K562 (cell line): ENCODE measurements at places on chromosomes 6 and 20.

DNA sequence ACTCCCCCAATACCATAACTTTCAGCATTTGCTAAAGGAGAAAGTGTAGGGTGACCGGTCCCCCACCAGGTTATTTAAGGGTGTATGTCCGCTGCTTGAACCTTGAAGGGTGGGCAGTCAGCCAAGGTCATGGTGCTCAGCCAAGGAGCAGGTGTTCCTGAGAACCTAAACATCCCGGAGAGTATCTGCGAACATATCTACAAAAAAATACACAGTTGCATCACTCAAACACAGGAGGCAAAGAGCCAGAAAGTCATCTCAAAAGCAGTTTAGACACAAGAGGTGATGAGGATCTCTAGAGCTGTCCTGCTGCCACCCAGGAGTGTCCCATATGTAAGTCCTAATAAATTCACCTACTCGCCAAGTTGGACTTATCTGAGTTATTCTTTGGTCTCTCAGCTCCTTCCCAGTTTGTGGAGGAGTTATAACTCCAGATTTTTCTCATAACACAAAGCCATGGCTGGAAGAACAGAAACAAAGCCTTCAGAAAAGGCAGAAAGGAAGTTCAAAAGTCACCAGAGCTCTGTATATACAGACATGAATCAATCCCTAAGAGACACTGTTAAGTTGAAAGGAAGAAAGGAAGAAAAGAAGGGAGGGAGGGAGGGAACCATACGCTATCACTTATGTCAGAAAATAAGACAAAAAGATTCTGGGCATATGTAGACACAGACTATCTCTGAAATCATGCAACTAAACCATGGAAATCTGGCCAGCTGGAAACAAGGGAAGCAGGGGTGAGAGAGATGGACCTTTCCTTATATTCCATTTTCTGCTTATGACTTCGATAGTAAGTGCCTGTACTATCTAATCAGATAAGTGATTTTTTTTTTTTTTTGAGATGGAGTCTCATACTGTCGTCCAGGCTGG, 11.3 kb downstream of the MBOAT1 start:
- no peak for DNase-seq

DNA sequence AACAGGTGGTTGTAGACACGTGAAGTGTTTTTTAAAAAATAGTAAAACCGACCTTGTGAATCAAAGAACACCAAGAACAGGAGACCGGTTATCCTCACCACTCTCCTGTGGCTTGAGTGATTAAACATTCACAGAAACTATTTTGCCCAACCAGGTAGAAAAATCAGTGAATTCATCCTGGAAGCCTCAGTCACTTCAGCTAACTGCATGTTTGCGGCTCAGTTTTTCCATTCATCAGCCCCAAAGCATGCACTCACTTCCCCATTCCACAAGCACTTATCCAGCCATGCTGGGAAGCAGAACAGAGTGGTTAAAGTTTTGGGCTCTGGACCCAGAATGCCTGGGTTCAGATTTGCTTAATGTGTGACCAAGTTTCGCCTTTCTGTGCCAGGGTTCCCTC, 2.4 kb downstream of the LRRN4 start:
- DNase-seq = no peak

DNA sequence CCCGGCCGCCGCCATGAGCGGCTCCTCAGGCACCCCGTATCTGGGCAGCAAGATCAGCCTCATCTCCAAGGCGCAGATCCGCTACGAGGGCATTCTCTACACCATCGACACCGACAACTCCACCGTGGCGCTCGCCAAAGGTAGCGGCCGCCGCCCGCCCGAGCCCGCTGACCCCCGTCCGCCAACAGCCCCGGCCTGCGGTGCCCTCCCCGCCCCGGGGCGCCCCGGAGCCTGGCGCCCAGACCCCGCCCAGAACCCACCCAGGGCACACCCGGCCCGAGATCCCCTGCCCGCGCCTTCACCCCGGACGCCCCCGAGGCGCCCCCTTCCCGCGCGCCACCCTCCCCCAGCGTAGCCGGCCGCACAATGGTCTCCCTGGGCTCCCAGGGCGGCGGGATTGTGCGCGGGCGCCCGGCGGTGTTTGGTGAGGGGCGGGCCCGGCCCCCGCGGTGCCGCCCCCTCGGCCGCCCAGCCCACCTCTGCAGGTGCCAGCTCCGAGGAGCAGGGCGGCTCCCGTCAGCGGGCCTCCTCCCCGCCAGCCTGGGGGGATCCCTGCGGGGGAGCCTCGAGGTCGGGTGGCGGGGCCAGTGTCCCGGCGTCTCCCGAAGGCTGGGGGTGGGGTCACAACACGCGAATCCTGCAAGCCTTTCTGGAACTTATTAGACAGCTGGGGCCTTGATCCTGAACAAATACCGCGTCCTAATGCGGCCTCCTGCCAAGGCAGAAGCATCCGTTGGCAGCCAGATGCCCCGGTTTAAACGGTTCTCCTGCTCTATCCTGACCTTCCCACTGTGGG, 577 bp downstream of the LSM14B start:
- DNase-seq = peak; percentile 50

- no peak for DNase-seq
Observed at GRCh38 chr20:45722047-45722446, at the start of gene SPINT4. Gene SPINT4, plus strand, starts transcription at chr20:45722347. Its CDS starts 21 bp downstream, at chr20:45722368.

GRCh38 chr20:62357187-62357667, 9.9 kb downstream of the LAMA5 start:
- DNase-seq = peak; percentile 89

DNA sequence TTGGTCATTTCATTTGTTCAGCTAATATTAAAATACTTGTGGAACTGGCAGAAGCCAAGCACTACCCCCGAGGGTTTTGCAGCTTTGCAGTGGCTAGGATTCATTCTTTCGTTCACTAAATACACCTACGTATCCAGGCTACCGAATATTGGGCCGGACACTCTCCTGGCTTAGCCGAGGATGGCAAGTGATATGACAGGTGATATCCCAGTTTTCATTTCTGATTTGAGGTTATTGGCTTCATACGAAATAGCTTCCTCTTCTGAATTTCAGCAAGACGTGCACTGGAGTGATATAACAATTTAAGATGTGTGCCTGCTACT, 536 bp upstream of the MTFR2 start:
- no peak for DNase-seq

DNA sequence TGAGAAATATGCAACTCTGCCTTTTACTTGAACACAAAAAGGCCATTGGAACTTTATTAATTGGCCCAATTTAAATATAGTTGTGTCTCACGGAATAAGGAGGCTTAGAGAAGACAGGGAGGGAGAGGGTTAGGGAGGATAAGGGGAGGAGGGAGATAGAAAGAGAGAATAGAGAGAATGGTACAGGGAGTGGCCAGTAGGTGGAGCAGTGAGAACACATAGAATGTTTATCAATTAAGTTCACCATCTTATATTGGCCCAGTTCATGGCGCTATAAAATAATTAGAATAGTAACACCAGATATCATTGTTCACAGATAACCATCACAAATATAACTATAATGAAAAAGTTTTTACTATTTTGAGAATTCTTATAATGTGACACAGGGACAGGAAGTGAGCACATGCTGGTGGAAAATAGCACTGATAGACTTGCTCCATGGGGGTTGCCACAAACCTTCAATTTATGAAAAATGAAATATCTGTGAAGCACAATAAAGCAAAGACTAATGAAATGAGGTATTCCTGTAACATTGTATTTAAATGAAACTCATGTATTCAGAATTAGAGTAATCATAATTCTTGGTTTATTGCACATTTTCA, 374.1 kb upstream of the MANEA start:
- DNase-seq = peak; percentile 27

DNA sequence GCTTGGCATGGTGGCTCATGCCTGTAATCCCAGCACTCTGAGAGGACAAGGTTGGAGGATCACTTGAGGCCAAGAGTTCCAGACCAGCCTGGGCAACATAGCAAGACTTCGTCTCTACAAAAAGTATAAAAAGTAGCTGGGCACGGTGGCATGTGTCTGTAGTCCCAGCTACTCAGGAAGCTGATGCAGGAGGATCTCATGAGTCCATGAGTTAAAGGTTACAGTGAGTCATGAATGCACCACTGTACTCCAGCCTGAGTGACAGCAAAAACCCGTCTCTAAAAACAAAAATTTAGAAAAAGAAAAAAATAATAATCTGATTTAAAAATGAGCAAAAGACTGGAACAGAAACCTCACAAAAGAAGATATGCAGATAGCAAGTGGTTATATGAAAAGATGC, 279.7 kb downstream of the RNGTT start:
- DNase-seq = no peak

DNA sequence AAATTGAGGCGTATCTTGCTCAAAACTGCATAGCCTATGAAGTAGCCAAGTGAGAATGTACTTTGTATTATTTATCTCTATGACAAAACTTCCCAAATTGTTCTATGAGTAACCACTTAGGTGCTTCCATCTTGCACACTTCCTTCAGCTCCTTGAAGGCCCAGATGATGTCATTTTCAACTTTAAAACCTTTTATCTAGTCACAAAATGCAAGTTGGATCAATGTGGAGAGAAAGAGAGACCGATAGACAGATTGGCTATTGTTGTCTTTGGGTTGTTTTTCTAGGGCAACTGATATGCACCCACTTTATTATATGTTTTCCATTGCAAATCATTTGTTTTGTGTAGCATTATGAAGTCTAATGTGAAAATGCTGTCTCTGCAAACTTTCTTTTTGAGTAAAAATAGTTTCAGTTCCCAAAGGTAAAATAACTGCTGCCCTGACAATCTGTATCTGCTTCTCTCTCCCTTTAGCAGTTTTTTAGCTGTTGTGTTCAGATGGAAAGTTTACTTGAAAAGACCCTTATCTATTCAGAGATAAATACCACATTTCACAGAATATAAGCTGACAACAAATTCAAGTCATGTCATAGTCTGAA, 73.7 kb upstream of the CITED2 start:
- peak; percentile 35 for DNase-seq

DNA sequence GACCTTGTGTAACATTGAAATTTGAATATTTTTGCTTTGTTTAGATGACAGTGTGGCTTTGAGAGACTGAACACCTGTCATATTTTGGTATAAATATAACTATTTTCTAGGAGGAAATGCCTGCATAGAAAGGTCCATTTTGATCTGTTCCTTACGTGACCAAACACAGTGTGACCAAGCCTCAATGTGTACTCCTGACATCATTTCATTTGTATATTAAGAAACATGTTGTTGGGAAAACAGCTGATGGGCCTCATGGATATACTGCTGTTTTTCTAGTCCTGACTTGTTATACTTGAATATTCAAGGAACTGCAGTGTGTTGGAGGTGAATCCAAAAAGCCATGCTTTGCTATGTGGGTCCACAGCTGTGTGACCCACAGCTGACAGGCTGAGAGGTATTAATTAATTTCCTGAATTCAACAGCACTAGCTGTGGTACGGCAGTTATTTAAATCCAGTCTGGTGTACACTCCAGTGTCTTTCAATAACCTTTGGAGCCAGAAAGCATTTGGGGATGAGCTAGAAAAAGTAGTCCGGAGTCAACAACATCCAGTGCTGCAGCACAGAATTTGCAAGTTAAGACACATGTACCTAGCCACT, 18.9 kb downstream of the NCOA7 start:
- no peak for DNase-seq

DNA sequence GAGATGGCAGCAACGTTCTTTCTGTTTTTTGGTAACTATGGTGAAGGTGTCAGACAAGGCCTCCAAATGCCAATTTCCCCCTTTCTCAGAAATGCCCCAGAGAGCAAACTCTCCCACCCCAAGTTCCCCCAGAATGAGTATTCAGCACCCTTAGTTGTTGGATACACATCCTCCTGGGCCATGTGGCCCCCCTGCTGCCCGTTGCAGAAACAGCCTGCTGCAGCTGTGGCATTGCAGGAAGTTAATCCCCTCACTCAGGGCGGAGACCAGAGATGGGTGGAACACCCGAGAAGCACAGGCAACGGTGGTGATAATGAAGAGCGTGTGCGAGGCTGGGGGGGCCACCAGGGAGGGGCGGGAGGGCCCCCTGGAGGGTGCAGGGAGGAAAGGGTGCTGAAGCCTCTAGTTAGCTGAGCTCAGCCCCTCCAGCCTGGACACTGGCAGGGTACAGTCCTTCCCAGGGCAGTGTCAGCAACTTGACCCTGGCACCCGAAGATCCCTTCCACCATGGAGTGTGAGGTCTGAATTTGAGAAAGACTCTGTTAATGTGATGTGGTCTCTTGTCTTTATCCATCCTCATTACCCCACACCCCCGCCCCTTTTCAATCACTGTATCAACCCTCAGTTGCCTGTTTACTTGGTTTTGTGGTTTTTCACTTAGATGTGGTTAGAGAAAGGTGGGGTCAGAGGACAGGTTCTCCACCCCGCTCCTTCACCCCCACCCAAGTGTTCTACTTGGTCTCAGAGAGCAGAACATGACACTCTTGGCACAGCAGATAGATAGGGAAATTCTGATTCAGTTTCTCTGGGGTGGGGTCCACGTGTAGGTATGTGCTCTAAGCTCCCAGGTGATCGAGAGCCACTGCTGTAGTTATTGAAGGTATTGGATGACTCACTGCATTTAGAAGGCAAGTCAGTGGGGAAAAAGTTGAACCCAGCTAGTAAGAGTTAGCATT, 208.8 kb upstream of the SUPT3H start:
- DNase-seq = no peak

GRCh38 chr20:45283551-45284057, 23.0 kb upstream of the RBPJL start:
- no peak for DNase-seq

DNA sequence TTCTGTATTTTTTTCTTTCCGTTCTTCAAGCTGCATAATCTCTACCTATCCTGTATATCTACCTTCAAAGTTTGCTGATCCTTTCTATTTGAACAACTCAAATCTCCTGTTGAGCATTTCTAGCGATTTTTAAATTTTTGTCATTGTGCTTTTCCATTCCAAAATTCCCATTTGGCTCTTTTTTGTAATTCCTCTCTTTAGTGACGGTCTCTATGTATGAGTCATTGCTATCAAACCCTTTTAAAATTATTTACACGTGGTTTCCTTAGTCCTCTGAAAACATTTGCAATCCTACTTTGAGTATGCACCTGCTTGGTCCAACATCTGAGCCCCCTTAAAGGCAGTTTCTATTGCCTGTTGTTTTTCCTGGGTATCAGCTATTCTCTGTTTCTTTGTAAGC, 100.5 kb upstream of the FOXC1 start:
- DNase-seq = no peak

GRCh38 chr6:97963193-97963592, 680.2 kb upstream of the MMS22L start:
- no peak for DNase-seq

- DNase-seq = no peak
Observed at GRCh38 chr6:44327096-44327495, 13.9 kb upstream of the AARS2 start.

- no peak for DNase-seq
Observed at GRCh38 chr6:149031859-149032598, 285.2 kb downstream of the UST start.

GRCh38 chr6:52388790-52389189, 26.8 kb downstream of the PAQR8 start:
- no peak for DNase-seq
